ENCODE measurements at places on chromosomes 4 and X. TPM values are rescaled to one million over a fixed set of nuclear protein-coding genes. Genes with fewer than 3 reads are reported as not detected.

The PNMA6A gene
- 2.3 TPM for total RNA-seq

The GYPB gene
- total RNA-seq = not detected

The MTMR8 gene
- total RNA-seq = 2.3 TPM

The GATA1 gene
- total RNA-seq = 1.8 TPM

The TMPRSS11D gene
- total RNA-seq = not detected

The F9 gene
- total RNA-seq = 0.11 TPM

The RELL1 gene
- total RNA-seq = 37.9 TPM

The WAS gene
- total RNA-seq = 11.7 TPM

The PNMA6F gene
- not detected for total RNA-seq

The AFF2 gene
- 9.0 TPM for total RNA-seq

The MORF4L2 gene
- total RNA-seq = 209 TPM

DNA sequence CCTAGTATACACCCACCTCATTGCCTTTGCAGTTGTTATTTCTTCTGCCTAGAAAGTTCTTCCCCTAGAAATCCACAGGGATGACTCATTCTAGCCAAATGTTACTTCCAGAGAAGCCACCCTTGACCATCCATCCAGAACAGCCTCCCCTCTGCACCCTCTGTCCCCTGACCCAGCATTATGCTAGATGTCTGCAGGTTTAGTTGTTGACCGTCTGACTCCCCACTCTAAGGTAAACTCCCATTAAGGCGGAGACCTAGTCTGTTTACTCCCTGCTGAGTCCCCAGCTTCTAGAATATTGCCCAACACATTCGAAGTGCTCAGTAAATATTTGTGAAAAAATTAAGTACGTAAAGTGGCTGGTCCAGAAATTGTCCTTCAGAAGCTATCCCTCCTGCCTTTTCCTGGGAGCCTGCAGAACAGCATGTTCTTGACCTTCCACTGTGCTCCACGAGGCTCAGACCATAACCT lies 11.0 kb downstream of the SRD5A3 start:
- DNase-seq = peak; percentile 67

DNA sequence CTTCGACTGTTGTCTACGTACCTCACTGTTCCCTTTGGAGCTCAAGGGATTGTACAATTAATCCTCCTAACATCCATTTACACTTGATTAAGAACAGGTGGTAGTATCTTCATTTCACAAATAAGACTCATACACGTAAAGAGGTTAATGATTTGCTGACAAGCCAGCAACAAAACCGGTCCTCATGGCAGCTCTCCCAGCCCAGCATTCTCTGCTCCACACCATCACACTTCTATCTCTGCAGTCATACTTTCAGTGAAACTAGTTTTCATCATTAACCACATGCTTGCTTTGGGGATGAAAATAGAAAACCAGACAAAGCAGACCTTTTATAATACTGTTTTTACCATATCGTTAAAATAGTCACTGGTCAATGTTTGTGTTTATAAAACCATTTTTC lies 28.7 kb upstream of the CASK start:
- no peak for DNase-seq

- DNase-seq = no peak
Measured at GRCh38 chrX:132031867-132032266, 8.8 kb downstream of the STK26 start.

DNA sequence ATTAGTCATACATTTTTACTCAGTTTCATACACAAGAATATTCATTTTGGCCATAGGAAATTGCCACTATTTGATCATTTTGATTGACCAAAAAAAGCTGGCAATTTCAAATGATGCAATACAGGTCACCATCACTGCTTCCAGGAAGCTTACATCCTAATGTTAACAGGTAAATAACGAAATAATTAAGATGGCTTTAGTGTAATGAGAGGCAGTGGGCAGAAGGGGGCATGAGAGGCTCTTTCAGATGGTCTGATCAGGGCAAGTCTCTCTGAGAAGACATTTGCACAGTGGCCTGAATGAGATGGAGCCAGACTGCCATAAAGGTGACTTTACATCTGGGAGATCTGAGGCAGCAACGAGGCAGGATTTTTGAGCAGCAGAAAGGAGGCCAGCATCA lies 170.7 kb downstream of the SLIT2 start:
- DNase-seq = peak; percentile 31

GRCh38 chrX:137052643-137053235 lies 18.9 kb upstream of the GPR101 start:
- no peak for DNase-seq

DNA sequence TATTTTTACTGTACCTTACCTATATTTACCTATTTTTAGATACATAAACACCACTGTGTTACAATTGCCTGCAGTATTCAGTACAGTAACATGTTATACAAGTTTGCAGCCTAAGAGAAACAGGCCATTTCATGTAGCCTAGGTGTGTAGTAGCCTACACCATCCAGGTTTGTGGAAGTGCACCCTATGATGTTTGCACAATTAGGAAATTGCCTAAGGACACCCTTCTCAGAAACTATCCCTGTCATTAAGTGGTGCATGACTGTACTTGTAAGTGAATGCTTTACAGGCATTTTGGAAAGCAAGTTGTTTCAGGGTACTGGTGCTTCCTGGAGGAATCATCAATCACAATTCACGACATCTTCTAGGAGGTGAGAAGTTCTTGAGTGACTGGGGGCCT lies 991.8 kb upstream of the SLIT2 start:
- DNase-seq = no peak

DNA sequence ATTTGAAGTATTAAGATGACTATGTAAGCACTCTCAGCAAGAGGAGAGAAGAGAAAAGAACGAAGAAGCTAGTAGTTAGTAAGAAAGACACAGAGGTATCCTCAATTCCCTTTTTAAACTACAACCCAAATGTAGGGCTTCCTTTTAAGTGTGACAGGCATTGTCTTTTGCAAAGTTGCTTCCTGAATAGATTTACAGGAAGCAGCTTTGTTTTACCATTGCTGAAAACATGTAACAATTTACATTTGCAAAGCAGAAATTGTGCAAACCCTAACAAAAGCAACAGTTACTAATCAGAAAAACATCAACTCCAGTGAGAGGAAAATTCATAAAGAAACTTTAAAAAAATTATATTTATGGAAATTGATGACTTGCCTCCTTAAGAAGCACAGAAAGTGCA lies 96.4 kb downstream of the FAM13A start:
- DNase-seq = no peak

- DNase-seq = no peak
Measured at GRCh38 chrX:119736206-119736764, 22.1 kb upstream of the SOWAHD start.

DNA sequence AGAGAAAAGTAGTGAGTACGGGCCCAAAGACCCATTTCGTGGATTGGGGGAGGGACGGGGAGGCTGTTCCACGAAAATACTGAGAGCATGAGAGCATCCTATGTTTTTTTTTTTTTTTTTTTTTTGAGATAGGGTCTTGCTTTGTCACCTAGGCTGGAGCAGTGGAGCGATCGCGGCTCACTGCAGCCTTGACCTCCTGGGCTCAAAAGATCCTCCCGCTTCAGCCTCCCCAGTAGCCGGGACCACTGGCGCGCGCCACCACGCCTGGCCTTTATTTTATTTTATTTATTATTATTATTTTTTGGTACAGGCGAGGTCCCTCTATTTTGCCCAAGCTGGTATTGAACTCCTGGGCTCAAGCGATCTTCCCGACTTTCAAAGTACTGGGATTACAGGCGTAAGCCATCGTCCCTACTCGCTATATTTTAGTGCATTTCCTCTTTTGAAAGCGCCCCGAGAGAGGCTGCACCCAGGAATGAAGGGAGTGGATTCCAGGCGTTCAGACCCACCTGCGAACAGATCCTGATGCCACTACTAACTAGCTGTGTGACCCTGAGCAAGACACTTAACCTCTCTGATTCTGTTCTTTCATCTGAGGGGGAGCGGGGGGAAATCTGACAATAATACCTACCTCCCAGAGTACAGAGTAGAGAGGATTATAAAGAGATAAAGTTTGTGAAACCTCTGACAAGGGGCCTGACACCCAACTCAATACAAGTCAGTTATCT lies 5.4 kb upstream of the MSX1 start:
- no peak for DNase-seq

DNA sequence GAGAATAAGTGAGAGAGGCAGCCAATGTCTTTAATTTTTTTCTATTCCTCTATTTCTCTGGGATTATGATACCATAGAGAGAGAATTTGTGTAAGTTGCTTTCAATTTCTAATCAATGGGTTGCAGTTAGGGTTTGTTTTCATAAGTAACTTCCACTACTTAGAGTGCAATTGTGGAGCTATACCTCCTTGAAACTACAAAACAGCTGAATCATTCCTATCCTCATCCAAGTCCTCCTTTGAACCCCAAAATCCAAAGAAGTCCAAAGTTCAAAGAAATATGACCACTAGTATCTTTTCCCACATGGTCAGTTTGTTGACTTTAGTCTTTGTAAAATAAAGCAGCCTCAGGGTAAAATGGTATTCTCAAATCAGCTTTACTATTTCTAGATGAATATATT lies 1085.4 kb upstream of the INTU start:
- no peak for DNase-seq

DNA sequence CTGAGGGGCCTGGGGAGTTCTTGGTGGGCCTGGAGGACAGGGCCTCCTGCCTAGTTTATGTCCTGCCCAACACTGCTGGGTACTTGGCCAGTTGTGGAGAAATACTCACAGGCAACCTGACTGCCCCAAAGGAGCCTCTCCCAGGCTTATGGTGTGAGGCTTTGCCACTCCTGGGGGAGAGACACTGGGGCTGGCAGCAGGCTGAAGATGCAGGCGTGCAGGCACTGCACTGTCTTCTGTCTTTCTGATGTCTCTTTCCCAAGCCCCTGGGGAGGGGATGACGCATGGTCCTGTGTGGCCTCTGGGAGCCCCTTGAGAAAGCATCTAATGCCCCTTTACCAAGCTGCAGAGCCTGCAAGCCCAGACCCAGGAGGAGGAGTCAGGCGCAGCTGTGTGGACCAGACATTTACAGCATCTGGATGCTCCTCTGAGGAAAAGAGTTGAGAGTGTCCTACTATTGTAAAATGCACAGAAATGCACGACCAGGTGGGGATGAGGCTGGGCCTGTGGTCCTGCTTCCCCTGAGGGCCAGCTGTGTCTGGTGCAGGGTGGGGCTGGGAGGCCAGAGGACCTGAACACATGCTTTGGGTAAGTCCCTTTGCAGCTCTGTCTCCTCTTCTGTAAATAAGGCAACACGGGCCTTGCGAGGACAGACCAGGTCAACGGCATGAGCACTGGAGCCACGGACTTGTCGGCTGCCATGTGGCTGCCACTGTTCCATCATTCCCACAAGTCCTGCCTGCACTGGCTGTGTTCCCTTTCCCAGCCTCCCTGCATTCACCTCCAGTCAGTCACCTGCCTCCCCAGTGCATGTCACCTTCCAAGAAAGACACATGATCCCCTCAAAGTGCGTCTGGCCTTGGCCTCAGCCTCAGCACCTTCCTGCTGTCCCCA lies 8.4 kb downstream of the TMEM271 start:
- no peak for DNase-seq

GRCh38 chrX:119004920-119005524 lies 30.6 kb downstream of the LONRF3 start:
- peak; percentile 64 for DNase-seq

DNA sequence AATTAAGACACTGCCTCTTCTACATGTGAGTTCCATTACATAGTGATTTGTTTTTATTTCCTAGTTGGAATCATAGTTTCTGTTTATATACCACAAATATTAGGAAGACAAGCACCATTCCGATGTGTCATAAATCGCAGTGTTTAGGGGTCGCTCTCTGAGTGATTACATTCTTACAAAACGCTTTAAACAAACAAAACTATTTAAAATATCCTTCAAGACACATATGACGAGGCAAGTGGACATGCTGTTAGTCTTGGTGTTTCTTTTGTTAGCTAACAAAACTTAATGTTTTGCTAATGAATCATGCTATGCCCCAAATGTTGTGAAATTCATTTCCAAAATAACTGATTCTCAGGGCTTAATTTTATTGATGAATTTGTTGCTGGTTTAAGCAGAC lies 1219.3 kb upstream of the PRKX start:
- DNase-seq = no peak

DNA sequence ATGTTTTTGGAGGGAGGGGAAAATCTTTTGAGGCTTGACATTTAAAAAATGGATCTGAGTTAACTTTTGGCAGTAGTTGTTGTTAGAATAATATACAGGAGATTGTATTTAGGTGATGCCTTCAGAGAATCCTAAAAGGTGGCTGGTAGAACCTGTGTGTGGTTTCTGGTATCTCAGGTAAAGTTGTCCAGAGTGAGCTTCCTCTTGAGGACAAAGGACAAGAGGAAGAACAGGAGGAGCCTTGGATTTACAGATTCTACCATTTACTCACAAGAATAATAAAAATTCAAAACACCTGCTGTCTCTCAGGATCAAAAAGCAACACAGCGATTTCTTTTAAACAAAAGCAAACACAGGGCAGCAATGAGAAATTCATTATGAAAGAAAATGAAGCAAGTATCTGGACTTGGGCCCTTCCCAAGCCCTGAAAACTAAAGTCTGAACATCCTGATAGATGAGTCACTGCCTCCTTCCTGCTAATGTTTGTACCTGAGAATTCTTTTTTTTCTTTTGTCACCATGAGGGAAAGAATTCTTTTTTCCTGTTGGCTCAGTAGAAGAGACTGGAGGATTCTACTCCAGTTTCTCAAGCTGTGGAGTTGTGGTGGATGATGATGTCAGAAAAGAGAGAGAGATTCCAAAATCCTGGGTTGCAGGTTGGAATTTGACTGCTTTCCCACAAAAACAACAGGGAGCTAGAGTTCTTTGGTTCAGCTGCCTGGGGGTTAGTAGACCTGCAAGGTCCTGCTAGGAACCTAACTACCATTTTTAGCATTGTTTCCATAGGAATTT lies 31.5 kb upstream of the RAPGEF2 start:
- DNase-seq = no peak

DNA sequence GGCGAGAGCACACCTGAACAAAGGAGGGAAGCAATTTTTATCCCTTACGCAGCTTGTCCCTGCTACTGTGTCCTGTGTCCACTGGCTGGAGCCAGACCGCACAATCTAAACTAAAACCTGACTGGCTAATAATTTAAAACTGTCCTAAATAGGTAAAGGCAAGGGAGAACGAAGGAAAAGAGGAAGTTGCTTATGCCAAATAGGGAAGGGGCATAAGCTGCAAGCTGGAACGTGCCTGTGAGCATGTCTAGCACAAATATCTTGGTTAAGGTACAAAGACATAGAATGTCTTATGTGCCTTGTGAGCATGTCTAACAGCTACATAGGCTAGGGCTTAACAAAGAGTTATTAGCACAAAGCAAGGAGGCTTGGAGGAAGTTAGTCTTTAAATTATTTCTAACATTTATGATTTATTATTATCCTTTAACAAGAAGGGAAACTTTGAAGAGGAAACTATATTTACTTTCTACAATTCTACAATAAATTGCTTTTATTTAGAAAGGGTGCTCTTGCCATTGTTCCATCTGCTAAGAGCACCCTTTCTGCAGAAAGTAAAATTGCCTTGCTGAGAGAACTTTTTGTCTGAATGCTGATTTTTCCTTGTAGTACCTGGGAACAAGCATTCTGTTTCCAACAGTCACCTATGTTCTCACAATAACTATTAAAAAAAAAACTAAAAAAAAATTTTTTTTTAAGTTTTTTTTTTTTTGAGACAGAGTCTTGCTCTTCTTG lies 80.6 kb upstream of the CBR4 start:
- DNase-seq = no peak

- peak; percentile 51 for DNase-seq
Measured at GRCh38 chrX:3346501-3347259, at the start of gene MXRA5. MXRA5 (minus strand) TSS chrX:3346652; CDS start chrX:3343833, 2,819 bp downstream.

GRCh38 chr4:82429728-82430192 lies 502 bp downstream of the HNRNPDL start:
- peak; percentile 95 for DNase-seq
